ENCODE measurements at places on chromosomes 1 and 21.

GRCh38 chr1:212938846-212939245 lies 11.5 kb upstream of the VASH2 start:
- H3K27ac ChIP-seq, result no peak overlapping the region
- no peaks in the 10 kb centered on the region for H3K4me1 ChIP-seq
- H3K36me3 ChIP-seq, result no peaks in the 10 kb centered on the region
- H3K27me3 ChIP-seq, result no peaks in the 10 kb centered on the region
- DNase-seq, result no peak

DNA sequence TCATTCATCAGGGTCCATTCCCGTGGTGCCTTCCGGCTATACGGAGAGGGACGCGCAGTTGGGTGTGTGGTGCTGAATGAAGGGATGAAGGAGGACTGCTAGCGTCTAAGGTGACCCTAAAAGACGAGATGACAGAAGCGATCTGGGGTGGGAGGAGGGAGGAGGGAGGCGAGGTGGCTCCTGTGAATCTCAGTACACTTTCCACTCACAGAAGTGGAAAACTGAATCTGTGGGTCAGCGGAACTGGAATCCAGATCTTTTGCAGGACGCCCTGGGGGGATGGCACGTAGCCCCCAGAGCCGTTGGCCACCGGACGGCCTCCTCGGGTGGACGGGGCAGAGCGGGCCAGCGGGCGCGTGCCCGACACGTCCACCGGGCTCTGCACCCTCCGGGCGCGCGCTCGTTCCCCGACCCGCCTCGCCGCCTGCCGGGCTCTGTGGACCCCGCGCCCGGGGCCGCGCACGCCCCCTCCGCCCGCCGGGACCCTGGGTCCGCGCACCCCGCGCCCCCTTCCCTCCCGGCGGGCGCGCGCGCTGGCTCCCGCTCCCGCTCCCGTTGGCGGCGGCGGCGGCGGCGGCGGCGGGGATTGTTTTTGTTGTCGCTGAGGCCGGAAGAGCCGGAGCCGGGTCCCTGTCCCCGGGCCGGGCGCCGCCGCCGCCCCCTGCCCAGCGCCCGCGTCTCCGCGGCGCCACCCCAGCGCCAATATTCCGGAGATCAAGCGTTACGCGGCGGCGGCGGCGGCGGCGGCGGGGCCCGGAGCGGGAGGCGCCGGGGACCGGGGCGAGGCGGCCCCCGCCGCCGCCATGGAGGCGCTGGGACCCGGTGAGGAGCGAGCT lies at the start of gene AGO4:
TSS of gene AGO4 (plus strand) at position 403 of the 836 bp plus-strand sequence. CDS start at position 804, 401 bp downstream.
- H3K4me1 ChIP-seq, result peaks cover 7% of the 10 kb centered on the region
- peak; percentile 47 for DNase-seq
- no peaks in the 10 kb centered on the region for H3K27me3 ChIP-seq
- peak within 1 kb of the TSS; percentile 92 for H3K27ac ChIP-seq
- no peaks in the 10 kb centered on the region for H3K36me3 ChIP-seq

DNA sequence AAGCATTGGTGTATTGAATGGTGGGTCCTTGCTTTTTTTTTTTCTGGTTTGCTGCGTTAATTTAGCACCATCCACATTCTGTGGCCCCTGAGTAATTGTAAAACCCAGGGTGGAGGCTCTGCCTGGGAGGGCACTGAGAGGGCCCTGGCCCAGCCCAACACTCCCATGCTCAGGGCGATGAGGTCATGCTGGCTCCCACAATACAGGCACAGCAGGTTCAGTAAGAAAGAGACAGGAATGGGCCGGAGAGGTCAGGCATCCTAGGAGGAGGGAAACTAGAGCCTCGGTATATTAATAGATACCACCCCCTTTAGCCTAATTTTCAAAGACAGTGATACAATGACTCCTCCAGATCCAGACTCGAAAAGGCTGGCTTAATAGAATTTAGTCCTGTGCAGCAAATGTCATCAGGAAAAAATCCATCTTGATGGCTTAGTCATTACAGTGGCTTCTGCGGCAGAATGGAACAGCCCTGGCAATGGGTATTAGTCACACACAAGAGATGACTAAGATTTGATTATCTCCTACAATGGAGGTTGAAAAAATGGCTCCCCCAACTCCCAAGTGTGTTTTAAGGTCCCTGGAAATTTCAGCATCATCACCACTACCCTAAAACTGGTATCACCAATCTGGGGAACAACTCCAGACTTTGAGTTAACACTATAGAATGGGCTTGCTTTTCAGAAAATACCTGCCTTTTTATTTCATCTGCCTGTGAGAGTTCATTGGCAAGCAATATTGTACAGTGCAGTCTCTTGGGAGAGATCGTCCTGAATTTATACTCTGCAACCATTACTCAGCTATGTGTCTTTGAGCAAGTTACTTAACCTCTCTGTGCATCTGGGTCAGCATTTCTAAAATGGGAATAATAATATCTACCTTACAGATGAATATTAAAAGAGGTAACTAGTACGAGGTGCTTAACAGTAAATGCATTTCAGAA lies 43.9 kb upstream of the LYST start:
- no peak overlapping the region for H3K4me3 ChIP-seq
- no peak overlapping the region for H3K27ac ChIP-seq
- DNase-seq, result no peak
- H3K36me3 ChIP-seq, result no peaks in the 10 kb centered on the region

DNA sequence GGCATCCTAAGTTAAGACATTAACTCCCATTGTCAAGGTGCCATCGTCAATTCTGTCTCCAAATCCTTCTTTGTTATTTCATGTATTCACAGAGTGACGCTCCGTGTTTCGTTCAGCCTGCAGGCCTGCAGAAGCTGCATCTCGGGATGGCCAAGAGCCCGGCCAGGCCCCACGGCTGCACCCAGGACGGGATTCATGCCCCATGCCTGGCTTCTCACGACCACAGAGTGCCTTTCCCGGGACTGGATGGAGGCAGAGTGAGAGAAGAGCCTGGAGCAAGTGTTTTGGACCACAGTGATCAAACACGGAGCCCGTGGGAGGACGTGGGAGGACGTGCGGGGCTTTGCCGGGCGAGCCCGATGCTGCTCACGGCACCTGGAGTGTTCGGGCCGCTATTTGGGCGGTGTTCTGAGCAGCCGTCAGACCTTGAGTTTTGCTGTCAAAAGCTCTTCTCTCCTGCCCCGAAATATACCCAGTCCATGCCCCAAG lies 56.8 kb downstream of the COL6A1 start:
- H3K27ac ChIP-seq, result no peak overlapping the region
- no peak for DNase-seq
- no peaks in the 10 kb centered on the region for H3K27me3 ChIP-seq
- no peaks in the 10 kb centered on the region for H3K4me1 ChIP-seq
- H3K36me3 ChIP-seq, result no peaks in the 10 kb centered on the region
- no peak overlapping the region for H3K4me3 ChIP-seq

GRCh38 chr1:22420455-22421053 lies 31.1 kb upstream of the ZBTB40 start:
- H3K4me1 ChIP-seq, result peaks cover 2% of the 10 kb centered on the region
- no peak overlapping the region for H3K27ac ChIP-seq
- no peaks in the 10 kb centered on the region for H3K36me3 ChIP-seq

DNA sequence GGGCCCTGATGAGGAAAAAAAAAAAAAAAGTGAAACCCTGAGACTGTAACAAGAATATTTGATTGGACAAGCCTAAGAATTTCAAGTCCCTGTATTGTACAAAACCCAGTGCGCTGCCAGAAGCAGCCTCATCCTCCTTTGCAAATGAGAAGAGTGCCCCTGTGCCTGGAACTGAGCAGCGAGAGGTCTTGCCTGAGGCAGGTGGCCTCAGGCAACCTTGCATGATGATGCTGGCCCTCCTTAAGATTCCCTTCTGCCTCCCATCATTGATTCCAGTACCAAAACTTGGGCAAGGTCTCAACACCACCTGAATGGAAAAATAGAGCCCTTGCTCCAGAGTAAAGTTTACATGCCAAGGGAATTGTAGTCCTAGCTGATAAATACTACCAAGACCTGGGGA lies 129.6 kb upstream of the RAB4A start:
- H3K27ac ChIP-seq, result no peak overlapping the region
- no peaks in the 10 kb centered on the region for H3K36me3 ChIP-seq
- no peak for DNase-seq
- no peaks in the 10 kb centered on the region for H3K4me1 ChIP-seq

DNA sequence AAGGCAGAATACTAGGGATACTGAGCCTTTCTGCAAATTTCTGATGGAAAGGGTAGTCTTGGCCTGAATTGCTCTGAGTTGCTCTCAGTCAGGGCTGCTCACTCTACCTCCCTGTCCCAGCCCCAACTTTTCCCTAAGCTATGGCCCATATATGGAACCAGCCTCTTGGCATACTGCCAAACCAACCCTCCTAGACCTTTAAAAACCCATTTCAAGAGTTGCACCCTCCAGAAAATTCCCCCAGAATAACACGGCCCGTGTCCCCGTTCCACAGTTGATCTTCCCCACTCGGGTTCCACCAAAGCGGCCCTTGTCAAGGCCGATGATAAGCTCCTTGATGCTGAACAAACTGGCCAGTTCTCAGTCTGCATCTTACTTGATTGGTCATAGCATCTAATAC lies 25.4 kb downstream of the SYT6 start:
- H3K36me3 ChIP-seq, result no peaks in the 10 kb centered on the region
- no peaks in the 10 kb centered on the region for H3K27me3 ChIP-seq
- no peak overlapping the region for H3K4me3 ChIP-seq
- no peaks in the 10 kb centered on the region for H3K4me1 ChIP-seq

GRCh38 chr1:161953256-161953920 lies 70.3 kb downstream of the OLFML2B start:
- no peak overlapping the region for H3K27ac ChIP-seq
- H3K4me1 ChIP-seq, result no peaks in the 10 kb centered on the region
- no peak for DNase-seq
- no peaks in the 10 kb centered on the region for H3K36me3 ChIP-seq

GRCh38 chr21:27464648-27465047 lies 497.8 kb upstream of the ADAMTS5 start:
- DNase-seq, result no peak
- no peak overlapping the region for H3K27ac ChIP-seq
- no peaks in the 10 kb centered on the region for H3K36me3 ChIP-seq
- H3K4me1 ChIP-seq, result no peaks in the 10 kb centered on the region

DNA sequence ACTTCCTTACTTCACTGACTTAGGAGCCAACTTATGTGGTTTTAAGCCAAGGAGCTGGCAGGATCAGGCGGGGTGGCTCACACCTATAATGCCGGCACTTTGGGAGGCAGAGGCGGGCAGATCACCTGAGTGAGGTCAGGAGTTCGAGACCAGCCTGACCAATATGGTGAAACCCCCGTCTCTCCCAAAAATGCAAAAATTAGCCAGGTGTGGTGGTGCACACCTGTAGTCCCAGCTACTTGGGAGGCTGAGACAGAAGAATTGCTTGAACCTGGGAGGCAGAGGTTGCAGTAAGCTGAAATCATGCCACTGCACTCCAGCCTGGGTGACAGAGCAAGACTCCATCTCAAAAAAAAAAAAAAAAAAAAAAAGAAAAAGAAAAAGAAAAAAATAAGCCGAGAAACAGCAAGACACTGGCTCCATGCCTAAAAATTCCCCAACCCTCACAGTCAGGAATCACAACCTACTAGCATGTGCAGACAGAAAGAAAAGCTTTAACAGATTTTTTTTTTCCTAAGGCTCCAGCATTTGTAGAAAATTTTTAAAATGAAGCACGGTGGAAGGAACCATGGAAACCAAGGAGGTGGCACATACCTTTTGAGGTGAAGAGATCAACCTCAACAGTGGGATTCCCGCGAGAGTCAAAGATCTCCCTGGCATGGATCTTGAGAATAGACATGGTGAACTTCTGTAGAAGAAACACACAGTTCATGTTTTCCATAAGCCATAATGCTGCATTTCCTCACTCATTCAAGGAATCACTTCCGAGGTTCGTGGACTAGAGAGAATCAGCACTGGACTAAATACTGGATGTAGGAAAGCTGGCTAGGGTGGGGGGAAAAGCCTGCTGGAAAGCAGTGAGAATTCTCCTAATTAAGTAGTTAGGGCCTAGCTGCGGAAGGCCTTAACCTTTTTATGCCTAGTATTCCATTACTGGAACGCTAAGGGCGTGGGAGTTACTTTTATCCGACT lies 4.0 kb downstream of the ENO1 start:
- H3K4me3 ChIP-seq, result no peak overlapping the region
- peaks cover 2% of the 10 kb centered on the region for H3K4me1 ChIP-seq
- no peak for DNase-seq
- no peaks in the 10 kb centered on the region for H3K27me3 ChIP-seq

All from prostate gland (tissue), 2 donors.